ENCODE measurements at places on chromosomes 7 and 10. TPM values are rescaled to one million over a fixed set of nuclear protein-coding genes. Genes with fewer than 3 reads are reported as not detected.

DNA sequence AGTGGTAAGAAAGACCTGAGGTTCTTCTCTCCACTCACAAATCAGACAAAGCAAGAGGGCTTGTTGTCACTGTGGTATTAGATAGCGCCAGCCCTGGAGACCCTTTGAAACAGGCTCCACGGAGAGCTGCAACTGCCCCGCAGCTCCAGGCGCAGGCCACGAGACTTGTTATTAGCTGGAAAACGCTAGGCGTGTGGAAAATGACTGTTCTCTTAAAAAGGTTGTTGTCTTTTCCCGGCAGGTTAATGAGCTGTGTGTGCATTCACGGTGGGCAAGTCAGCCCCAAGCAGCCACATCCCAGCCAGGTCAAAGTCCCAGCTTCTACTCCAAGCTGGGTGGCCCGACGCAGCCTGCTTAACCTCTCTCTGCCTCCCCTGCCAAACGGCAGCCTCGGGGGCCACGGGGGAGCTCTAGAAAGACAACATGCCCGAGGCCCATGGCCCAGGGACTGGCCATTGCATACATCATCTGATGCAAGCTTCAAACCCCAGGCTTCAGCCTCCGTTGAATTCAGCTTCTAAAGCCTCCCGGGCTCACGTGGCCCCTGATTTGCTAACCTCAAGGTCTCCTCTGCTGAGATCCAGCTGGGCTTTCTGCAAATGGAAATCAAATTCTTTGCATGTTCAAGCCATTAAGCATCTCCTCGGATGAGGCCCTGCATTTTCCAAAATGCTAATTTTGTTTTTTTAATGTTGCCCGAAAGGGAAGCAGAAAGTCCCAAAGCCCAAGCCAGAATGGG, 61.3 kb upstream of the DNAAF5 start:
- DNase-seq: peak; percentile 75

DNA sequence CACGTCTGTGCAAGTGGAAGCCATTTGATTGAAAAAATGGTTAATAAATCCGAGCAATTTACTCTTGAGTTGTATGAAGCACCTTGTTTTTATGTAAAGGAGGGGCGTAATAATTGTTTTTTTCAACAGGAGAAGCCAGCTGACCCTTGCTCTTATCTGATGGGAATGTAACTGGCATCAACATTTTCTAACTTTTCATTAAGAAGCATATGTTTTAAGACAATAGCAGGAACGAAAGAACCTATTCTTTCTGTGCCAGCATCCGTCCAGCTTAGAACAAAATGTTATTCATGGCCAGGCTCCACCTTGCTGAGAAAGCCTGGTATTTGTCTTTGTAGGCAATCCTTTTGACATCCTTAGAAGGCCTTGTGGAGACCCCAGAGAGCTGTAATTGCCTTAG, 22.2 kb upstream of the AFAP1L2 start:
- DNase-seq: no peak

The GIMAP4 gene
- 40.4 TPM for total RNA-seq

The SLC26A5 gene
- total RNA-seq: not detected

The TET1 gene
- 3.2 TPM for total RNA-seq

The C10orf95 gene
- total RNA-seq: not detected

The GCK gene
- 0.51 TPM for total RNA-seq

The PTPRN2 gene
- total RNA-seq: 1.6 TPM

GRCh38 chr10:103910442-103911012, 7.5 kb downstream of the STN1 start:
- no peak for DNase-seq

DNA sequence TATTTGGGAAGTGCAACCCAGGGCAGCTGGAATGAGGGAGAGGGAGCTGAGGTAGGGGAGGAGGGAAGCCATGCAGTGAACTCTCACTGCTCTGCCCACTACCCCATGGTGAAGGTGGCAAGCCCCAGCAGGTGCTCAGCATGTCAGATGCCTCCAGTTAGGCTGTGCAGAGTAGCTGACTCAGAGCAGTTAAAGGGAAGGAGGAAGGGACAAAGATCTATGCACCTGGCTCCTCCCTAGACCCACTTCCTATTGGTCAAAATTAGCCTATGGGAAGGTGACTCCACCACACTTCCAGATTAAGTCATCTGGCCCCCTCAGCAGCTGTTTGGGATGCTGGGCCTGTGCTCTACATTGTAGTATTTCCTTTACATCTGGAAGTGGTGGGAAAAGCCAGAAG, 125.7 kb upstream of the MTPN start:
- DNase-seq: peak; percentile 24

GRCh38 chr10:15440204-15440711, 69.2 kb upstream of the FAM171A1 start:
- DNase-seq: no peak

The FOXK1 gene
- 32.3 TPM for total RNA-seq

DNA sequence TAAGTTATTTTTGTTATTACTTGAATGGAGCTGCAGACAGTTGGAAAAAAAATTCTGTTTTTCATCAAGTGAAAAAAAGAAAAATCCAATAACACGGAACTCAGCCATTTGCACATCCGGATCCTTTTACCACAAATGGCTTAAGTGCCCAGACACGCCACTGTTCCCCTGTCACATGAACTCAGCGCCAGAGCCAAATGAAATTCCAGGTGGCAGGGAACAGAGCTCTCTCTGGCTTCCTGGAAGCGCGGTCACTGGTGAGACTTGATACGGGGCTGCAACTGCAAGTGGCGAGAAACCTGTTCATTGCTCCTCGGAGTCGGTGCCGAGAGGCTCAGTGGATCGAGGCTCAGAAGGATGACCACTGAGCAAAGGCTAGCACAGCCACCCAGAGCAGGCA, 60.8 kb upstream of the NPTX2 start:
- DNase-seq: peak; percentile 41

The ENTPD1 gene
- 62.5 TPM for total RNA-seq

- no peak for DNase-seq
Measured at GRCh38 chr7:30879139-30880124, 32.2 kb upstream of the AQP1 start.

DNA sequence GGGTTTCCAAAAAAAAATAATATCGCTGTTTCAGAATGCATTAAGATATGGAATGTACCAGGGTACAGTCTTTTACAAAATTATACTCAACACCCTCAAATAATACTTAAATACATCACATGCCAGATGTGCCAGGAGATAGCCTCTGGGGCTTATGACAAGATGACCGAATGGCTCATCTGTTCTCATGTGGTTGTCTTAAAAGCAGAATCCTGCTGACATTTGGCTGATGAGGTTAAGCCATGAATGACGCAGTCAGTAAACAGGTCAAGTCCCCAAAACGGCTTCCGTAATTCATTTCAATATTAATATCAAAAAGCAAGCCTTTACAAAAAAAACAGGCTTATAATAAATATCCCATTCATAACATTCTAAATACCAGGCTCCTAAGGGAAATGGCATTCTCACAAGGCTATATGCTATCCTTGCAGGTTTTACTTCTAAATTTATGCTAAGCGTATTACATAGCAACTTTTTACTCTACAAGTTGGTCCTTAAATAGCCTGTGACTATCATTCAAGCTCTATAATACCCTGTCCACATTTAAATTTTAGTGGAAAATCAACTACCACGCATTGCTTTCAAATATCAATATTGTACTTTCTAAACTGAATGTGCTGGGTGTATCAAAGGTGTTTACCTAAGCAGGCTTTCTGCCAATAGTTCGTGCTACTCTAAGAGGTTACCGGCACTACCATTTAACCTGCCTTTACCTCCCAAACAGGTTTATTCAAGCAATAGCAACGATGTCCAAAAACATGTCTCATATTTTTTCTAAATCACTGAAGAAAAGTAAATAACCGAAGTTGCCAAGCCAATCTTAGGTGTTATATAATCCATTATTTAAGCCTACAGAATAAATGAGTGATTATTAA, 15.6 kb downstream of the SMURF1 start:
- no peak for DNase-seq

The CFTR gene
- total RNA-seq: not detected

All from posterior vena cava (tissue), 2 donors.